ENCODE measurements at places on chromosomes 4 and X. TPM values are rescaled to one million over a fixed set of nuclear protein-coding genes. Genes with fewer than 3 reads are reported as not detected.

Gene HSFX3
- not detected for total RNA-seq

Gene SPANXA1
- total RNA-seq: not detected

DNA sequence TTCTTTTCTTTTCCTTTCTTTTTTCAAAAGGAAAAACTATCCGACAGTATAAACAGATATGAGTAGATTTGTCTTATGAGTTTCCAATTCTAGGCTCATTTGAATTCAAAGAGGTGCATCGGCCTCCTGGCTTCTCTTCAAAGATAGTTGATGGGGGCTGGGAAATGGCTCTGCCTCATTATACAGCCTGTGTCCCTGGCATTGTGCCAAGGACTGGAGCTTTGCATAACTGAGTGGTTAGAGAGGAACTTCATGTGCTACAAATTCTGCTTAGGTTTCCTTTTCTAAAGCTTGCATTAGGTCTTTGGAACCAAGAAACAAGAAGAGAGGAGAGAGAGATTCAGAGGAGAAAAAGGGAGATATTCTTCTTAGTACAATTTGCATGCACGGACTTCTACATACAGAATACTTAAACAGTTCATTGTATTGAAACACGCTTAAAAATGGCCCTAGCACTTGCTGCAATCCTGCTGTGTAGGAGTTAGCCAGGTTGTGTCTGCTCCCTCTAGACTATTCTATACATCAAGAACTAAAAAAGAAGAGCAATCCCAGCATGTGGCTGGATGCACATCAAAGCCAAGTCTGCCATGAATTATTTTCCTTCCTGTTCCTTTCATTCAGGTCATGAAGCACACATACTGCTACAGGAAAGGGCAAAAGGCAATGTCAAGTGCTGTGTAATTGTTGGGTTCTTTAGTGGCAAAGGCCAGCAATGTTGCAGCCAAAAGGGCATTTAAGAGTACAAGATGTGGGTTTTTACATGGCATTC lies 70.9 kb downstream of the INTS12 start:
- H3K4me1 ChIP-seq: peaks cover 4% of the 10 kb centered on the region
- H3K36me3 ChIP-seq: no peaks in the 10 kb centered on the region
- DNase-seq: no peak
- H3K4me3 ChIP-seq: no peak overlapping the region
- H3K27me3 ChIP-seq: no peaks in the 10 kb centered on the region

DNA sequence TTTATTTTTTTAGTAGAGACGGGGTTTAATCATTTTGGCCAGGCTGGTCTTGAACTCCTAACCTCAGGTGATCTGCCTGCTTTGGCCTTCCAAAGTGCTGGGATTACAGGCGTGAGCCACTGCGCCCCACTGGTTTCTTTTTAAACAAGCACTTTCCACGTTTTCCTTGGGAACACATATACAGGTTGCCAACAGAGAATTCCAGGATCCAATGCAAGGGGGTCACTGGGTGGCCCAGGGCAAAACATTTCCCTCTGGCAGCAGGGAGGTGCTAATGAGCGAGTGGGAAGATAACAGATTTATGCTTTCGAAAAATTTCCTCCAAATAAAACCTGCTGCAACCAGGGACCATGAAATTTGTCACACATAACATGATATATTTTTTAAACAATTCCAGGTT lies 41.1 kb downstream of the ADRA2C start:
- no peak for DNase-seq
- no peaks in the 10 kb centered on the region for H3K36me3 ChIP-seq
- no peaks in the 10 kb centered on the region for H3K27me3 ChIP-seq
- H3K4me1 ChIP-seq: no peaks in the 10 kb centered on the region

Gene TMEM150C
- 8.7 TPM for total RNA-seq

- no peaks in the 10 kb centered on the region for H3K4me1 ChIP-seq
- H3K36me3 ChIP-seq: no peaks in the 10 kb centered on the region
- H3K27me3 ChIP-seq: no peaks in the 10 kb centered on the region
- no peak for DNase-seq
- no peak overlapping the region for H3K4me3 ChIP-seq
Measured at GRCh38 chrX:34559325-34559724, 97.8 kb downstream of the TMEM47 start.

Gene CENPE
- 20.9 TPM for total RNA-seq

- H3K27ac ChIP-seq: no peak overlapping the region
- H3K36me3 ChIP-seq: no peaks in the 10 kb centered on the region
- no peak for DNase-seq
Measured at GRCh38 chrX:23504895-23505294, 162.4 kb upstream of the PRDX4 start.

DNA sequence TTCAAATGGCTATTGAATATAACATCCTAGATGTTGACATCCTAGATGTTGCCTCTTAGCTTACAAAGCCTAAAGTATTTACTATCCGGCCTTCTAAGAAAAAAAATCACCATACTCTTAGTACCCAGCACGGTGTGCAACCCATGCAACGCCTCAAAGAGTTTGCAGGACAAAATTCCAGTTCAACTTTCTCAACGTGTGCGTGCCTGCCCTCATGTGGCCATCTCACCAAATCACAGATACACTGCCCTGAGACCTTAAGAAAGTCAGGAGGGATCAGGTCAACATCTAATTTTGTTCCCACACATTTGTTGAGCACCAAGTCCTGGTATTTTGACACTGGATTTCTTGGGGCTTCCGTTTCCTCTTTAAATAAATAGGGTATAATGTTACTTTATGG lies 68.3 kb downstream of the CRMP1 start:
- H3K4me3 ChIP-seq: no peak overlapping the region
- no peak overlapping the region for H3K27ac ChIP-seq
- peaks cover 6% of the 10 kb centered on the region for H3K36me3 ChIP-seq
- H3K27me3 ChIP-seq: no peaks in the 10 kb centered on the region

Gene CDKL5
- 2.4 TPM for total RNA-seq

DNA sequence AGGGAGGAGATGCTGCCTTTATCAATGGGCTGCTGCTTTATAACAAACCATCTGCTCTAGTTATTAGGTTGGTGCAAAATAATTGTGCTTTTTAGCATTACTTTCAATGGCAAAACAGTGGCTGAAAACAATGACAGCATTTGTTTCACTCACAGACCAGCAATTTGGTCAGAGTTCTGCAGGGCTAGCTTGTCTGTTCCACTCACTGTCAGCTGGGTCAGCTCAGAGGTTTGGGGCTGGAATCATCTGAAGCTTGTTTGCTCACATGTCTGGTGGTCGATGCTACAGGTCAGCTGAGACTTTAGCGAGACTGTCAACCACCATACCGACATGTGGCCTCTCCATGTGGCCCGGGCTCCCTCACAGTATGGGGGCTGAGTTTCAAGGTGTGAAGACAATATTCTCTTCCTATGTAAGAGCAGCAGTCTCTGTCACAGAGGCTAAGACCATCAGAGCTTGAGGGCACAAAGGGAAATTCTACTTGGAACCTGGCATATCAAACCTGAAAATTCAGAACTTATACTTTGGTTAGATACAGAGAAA lies 81.3 kb upstream of the LIMCH1 start:
- H3K4me3 ChIP-seq: no peak overlapping the region
- no peak overlapping the region for H3K27ac ChIP-seq
- DNase-seq: no peak
- H3K27me3 ChIP-seq: no peaks in the 10 kb centered on the region
- H3K4me1 ChIP-seq: no peaks in the 10 kb centered on the region

Gene ELK1
- total RNA-seq: 6.2 TPM

Gene NPY5R
- 0.50 TPM for total RNA-seq

Gene CABS1
- not detected for total RNA-seq

DNA sequence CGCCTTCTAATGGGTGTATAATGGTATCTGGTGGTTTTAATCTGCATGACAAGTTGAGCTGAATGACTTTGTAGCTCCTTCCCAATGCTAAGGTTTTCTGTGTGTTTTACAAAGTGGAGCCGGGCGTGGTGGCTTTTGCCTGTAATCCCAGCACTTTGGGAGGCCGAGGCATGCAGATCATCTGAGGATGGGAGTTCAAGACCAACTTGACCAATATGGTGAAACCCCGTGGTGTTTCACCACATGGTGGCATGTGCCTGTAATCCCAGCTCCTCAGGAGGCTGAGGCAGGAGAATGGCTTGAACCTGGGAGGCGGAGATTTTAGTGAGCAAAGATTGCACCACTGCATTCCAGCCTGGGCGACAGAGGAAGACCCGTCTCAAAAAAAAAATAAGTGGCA lies 28.9 kb downstream of the ARFIP1 start:
- no peak for DNase-seq
- no peak overlapping the region for H3K4me3 ChIP-seq
- no peaks in the 10 kb centered on the region for H3K27me3 ChIP-seq

Gene DRP2
- under 0.01 TPM for total RNA-seq

- peak overlapping the region; percentile 31 for H3K27ac ChIP-seq
- peaks cover 13% of the 10 kb centered on the region for H3K4me1 ChIP-seq
- DNase-seq: no peak
- H3K4me3 ChIP-seq: no peak overlapping the region
- H3K27me3 ChIP-seq: no peaks in the 10 kb centered on the region
Measured at GRCh38 chr4:86961116-86961515, 26.3 kb downstream of the AFF1 start.

DNA sequence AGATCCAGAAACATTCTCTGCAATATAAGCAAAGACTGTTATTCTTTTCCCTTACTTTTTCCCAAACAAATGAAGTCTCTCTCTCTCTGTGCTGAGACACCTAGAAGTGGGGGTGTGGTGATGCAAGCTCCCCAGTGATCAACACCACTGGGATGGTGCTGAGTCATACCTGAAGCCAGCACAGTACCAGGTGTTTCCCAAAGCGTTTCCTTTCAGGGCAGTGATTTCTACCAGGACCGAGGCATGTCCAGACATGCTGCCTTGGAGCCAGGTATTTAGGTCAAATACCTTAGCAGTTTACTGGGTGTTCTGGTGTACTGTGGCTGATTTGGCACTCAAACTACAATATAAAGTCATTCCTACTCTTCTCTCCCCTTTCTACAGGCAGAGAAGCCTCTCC lies 726.5 kb downstream of the FAM133A start:
- H3K36me3 ChIP-seq: no peaks in the 10 kb centered on the region
- H3K4me1 ChIP-seq: no peaks in the 10 kb centered on the region
- H3K4me3 ChIP-seq: no peak overlapping the region
- DNase-seq: no peak
- H3K27ac ChIP-seq: no peak overlapping the region

Gene SLC6A8
- 0.84 TPM for total RNA-seq

DNA sequence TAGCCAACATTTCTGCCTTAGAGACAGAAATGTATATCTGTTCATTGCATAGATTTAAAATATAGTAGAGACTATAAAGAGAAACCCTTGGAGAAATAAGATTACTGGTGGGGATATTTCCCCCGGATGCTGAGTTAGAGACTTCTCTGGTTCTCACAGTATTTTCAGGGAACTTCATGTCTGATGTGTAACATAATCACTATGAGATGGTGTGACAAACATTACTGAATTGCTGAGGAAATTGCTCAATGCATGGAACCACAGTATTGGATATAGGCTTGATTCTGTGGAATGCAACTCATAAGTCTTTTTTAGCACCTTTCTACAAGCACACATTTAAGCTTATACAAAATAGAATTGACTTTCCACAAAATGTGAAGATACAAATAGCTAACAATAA lies 152.7 kb downstream of the SOWAHB start:
- H3K27me3 ChIP-seq: no peaks in the 10 kb centered on the region
- DNase-seq: no peak
- H3K27ac ChIP-seq: no peak overlapping the region
- H3K4me3 ChIP-seq: no peak overlapping the region
- peaks cover 2% of the 10 kb centered on the region for H3K36me3 ChIP-seq

Gene MAMLD1
- total RNA-seq: 0.89 TPM

DNA sequence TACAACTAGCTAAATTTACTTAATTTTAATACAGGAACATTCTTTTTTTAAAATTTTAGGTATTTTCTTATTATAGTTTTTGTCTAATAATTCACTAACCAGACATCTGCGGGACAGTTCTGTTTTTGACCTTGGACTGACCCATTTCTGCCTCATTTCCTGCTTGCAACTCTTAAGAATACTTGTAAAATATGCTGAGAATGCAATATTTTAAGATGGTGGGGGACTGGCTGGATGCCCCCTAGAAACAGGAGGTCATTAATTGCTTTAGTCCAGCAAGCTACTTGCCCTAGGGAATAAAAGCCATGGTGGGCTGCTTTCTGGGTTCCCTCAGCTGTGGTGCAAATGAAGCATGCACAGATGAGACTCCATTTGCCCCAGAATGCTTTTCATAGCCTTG lies 2348.4 kb downstream of the PCDH7 start:
- H3K4me1 ChIP-seq: no peaks in the 10 kb centered on the region
- no peak overlapping the region for H3K27ac ChIP-seq
- no peaks in the 10 kb centered on the region for H3K27me3 ChIP-seq
- DNase-seq: no peak
- no peak overlapping the region for H3K4me3 ChIP-seq
- no peaks in the 10 kb centered on the region for H3K36me3 ChIP-seq

GRCh38 chrX:111372086-111372485 lies 39.9 kb downstream of the DCX start:
- H3K4me3 ChIP-seq: no peak overlapping the region
- no peak overlapping the region for H3K27ac ChIP-seq
- no peak for DNase-seq
- H3K4me1 ChIP-seq: no peaks in the 10 kb centered on the region

DNA sequence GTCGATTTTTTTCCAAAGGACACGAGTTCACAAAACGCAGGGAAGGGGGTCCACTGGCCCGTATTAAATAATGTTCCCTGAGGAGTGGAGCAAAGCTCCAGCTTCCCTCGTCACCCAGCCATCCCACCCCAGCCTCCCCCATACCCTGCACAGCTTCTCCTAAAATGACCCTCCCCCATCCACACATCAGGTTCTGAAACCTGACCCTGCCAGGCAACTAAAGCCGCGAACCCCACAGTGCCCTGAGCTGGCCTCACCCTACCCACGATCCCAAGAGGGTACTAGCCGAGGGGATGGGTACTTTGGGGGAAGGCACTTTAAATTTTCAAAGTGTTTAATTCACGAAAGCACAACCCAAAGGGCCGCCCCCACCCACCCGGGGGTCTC lies 634 bp downstream of the APOO start:
- H3K27ac ChIP-seq: peak overlapping the region; percentile 81
- H3K4me3 ChIP-seq: peak overlapping the region; percentile 61
- H3K4me1 ChIP-seq: no peaks in the 10 kb centered on the region

Gene RASGEF1B
- 57.4 TPM for total RNA-seq

GRCh38 chrX:153565996-153566580 lies 32.9 kb downstream of the CCNQ start:
- no peaks in the 10 kb centered on the region for H3K4me1 ChIP-seq
- H3K4me3 ChIP-seq: no peak overlapping the region
- no peak for DNase-seq
- H3K36me3 ChIP-seq: no peaks in the 10 kb centered on the region
- H3K27me3 ChIP-seq: no peaks in the 10 kb centered on the region
- H3K27ac ChIP-seq: no peak overlapping the region

GRCh38 chrX:42096265-42096920 lies 173.0 kb upstream of the CASK start:
- H3K4me3 ChIP-seq: no peak overlapping the region
- no peak for DNase-seq
- no peaks in the 10 kb centered on the region for H3K4me1 ChIP-seq
- no peaks in the 10 kb centered on the region for H3K27me3 ChIP-seq

DNA sequence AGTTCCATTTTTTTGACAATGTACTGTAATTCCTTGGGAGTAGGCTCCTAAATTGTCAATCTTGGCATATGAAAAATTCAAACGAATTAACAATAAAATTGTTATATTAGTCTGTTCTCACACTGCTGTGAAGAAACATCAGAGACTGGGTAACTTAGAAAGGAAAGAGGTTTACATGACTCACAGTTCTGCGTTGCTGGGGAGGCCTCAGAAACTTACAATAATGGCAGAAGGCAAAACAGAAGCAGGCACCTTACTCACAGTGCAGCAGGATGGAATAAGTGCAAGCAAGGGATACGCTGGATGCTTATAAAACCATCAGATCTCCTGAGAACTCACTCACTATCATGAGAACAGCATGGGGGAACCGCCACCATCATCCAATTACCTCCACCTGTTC lies 246.4 kb upstream of the TRAM1L1 start:
- DNase-seq: no peak
- H3K4me1 ChIP-seq: no peaks in the 10 kb centered on the region
- no peak overlapping the region for H3K4me3 ChIP-seq
- no peaks in the 10 kb centered on the region for H3K27me3 ChIP-seq

Gene TIMM8A
- 12.3 TPM for total RNA-seq
